8988T (cell line): ENCODE measurements at places on chromosomes 16 and 17.

GRCh38 chr17:48644910-48645557 is 18.9 kb upstream of the HOXB9 start:
- DNase-seq = peak; percentile 10

DNA sequence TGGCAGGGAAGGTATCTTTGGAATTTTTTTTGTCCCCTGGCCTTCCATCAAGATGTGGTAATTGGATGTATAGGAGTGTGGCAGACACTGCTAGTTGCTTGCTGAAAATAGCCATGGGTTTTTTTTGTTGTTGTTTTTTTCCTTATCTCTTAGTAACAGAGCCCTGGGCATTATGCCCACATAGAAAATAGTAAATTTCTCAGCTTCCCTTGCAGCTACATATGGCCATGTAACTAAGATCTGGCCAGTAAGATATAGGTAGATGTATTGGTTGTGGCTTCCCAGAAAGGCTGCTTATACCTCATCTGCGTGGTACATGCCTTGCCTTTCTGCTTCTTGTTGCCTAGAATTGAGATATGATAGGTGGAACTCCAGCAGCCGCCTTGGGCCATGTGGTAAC is 349.9 kb downstream of the CPPED1 start:
- DNase-seq = no peak

- DNase-seq = no peak
Observed at GRCh38 chr17:58516644-58517377, 2.4 kb upstream of the MTMR4 start.

DNA sequence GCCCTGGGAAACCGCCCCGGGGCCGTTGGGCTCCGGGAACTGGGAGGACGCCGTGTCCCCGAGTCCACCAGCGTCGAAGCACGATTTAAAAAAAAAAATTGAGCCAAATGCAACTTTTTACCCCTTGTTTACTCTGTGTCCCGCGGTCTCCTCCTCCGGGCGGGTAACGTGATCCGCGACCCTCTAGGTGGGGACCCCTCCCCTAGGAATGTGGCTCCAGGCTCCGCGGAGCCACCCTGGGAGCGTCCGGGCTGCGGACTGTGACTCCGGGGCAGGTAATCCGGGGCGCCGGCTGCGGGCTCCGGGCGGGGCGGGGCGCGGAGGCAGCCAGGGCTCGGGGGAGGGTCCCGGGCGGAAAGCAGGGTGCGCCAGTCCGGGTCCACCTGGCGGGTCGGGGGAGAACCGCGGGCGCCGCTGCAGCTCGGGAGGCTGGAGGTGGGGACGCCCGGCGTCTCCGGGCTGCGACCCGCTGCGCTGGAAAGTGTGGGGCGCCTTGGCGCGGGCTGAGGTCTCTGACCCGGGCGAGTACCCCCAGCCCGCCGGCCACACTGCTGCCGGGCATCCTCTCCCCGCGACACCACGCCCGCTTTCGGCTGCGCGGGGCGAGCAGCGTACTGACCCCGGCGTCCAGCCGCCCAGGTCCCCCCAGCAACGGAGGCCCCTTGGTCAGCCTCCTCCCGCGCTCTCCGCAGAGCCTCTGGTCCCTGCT is 852 bp upstream of the HELZ start:
- no peak for DNase-seq

DNA sequence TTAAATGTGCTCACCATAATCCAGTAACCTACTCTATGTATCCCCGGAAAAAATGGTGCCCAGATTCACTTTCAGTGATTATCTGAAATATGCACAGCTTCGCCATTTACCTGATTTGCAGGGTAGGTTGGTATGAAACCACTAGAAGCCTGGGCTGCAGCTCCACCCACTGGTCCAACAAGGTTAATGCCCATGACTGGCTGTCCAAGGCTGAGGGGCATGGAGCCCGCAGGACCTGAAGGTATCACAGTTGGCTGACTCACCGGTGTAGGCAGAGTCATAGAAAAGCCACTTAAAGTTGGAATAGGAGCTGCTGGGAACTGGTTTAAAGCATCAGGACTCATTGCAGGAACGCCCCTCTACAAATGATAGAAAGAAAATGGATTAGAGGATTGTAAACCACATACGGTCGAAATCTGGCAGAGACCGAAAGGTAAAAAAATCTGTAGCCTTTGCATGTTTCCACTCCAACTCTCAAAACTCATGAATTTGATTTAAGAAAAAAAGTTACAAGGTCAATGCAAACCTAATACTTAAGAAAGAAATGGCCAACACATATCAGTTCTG is 38.6 kb downstream of the SYNRG start:
- peak; percentile 69 for DNase-seq

GRCh38 chr16:85749771-85750145 is 1.1 kb downstream of the C16orf74 start:
- no peak for DNase-seq

DNA sequence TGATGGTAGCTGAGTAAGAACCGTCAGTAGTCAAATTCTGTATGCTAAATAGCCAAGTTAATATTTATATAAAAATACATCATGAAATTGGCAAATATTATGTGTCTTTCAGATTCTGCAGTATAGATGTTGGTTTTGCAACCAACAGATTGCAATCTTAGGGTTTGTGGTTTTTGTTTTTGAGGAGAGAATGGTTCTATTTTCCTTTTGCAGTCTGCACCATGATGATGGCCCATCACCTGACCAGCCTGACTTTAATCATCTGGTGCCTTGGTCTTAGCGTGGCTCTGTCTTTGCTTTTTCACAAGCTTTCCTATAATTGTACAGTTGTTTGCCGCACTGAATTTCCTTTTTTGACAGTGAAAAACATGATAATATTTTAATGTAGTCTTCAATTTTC is 50.7 kb downstream of the NUP93 start:
- DNase-seq = no peak

GRCh38 chr17:21374441-21375161 is 1.6 kb upstream of the KCNJ12 start:
- no peak for DNase-seq

DNA sequence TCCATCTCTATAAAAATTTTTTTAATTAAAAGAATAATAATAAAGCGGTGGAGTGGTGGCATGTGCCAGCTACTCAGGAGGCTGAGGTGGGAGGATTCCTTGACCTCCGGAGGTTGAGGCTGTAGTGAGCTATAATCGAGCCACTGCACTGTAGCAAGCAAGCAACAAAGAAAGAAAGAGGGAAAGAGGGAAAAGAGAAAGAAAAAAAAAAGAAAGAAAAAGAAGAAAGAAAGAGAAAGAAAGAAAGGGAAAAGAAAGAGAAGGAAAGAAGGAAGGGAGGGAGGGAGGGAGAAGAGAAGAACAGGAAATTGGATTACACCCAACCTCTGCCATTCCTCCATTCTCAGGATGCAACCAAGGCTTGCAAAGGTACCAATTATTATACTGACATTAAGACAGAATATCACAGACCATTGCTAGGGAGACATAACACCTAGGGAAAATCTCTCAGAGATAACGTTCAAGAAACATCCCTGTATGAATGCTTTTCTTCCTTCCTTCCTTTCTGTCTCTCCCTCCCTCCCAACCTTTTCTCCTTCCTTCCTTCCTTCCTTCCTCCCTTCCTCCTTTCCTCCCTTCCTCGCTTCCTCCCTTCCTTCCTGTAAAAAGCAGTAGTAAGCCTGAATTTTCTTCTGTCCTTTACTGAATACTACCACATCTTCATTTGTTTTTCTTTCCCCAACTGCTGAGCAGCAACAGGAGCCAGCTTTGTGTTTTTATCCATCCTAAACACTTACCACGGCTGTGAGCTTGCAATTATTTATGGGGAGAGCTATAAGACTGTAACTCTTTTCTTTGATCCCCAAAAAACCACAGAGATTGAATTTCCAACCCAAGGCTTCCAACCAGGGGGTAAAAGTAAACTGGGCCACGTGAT is 1.8 kb upstream of the LITAF start:
- DNase-seq = no peak

DNA sequence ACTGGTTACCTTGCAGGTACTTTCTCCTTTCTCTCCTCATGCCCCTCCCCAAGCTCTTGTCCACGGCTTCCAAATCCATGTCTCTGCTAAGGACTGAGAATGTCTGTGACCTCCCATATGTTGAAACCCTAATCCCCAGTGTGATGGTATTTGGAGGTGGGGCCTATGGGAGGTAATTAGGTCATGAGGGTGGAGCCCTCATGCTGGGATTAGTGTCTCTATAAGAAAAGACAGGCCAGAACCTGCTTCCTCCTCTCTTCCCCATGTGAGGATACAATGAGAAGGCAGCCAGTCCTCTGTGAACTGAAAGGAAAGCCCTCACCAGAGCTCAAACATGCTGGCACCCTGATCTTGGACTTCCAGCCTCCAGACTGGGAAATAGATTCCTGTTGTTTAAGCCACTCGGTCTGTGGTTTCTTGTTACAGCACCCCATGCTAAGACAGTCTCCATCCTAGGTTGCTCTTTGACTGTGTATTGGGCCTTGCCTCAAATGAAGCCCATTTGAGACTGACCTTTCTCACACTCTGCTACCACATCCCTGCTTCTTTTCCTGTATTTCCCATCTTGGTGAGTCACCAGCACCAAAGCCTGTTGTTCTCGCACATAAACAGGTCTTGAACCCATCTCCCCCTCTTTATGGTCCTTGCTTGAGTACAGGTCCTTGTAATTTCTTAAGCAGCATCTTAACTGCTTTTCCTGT is 135.0 kb downstream of the CDK5R1 start:
- DNase-seq = no peak
